Activated CD8-positive, alpha-beta T cell treated with anti-CD3 and anti-CD28 coated beads for 36 hours (primary cell): ENCODE measurements at places on chromosomes 5 and 9. TPM values are rescaled to one million over a fixed set of nuclear protein-coding genes. Genes with fewer than 3 reads are reported as not detected.

DNA sequence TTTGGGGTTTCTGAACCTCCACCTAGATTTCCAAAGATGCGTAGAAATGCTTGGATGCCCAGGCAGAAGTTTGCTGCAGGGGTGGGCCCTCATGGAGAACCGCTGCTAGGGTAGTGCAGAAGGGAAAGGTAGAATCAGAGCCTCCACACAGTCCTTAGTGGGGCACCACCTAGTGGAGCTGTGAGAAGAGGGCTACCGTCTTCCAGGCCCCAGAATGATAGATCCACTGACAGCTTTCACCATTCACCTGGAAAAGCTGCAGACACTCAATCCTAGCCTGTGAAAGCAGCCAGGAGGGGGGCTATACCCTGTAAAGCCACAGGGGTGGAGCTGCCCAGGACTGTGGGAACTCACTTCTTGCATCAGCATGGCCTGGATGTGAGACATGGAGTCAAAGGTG, 13.3 kb upstream of the HSDL2 start:
- DNase-seq = no peak

DNA sequence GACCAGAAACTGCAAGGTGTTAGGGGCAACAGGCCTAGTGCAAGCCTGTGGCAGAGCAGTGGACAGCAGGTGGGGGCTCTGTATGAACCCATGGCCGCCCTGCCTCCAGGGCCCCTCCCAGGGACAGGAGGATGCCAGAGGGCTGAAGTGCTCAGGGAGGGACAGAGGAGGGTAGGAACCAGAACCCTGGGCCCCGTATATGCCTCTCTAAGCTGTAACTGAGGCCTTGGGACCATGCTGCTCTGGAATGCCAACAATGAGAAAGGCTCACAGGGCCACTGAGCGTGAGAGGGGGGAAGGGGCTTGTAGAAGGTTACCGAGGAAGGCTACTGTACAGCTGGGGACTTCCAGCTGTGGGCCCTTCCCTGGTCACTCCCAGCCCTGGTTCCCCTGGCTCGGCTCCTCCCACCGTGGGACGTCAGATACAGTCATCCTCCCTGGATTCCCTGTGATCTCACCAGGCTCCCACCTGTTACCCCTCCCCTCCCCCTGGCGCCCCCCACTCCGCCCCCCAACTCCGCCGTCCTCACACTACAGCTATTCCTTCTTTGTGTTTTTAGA, 21.1 kb downstream of the AQP7 start:
- DNase-seq = no peak

GRCh38 chr9:132078699-132079356, 839 bp downstream of the MED27 start:
- DNase-seq = peak; percentile 25

DNA sequence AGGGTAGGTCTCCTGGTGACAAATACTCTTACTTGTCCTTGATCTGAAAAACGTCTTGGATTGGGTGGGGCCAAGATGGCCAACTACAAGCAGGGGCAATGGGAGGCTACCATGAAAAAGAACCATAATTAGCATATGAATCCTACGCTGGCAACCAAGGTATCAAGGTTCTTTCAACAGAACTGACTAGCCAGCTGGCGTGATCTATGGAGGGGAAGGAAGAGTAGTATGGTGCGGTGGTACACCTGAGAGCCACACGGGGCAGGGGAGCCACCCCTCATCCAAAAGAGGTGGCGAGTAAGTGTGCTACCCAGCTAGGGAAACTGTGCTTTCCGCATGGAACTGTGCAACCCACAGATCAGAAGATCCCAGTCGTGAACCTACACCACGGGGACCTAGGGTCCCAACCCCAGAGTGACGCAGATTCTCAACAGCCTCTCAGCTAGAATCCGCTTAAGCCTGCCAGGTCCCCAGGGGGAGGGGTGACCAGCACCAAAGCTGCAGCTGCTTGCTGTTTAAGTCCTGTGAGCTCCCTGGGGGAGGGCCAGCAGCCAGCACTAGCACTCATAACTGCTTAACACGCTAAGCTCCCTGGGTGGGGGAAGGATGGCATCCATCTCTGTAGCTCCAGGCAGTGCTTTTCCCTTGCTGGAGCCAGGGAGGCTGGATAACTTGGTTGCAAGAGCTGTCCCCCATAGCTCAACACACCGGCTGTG, 334.8 kb downstream of the FBXL17 start:
- no peak for DNase-seq

DNA sequence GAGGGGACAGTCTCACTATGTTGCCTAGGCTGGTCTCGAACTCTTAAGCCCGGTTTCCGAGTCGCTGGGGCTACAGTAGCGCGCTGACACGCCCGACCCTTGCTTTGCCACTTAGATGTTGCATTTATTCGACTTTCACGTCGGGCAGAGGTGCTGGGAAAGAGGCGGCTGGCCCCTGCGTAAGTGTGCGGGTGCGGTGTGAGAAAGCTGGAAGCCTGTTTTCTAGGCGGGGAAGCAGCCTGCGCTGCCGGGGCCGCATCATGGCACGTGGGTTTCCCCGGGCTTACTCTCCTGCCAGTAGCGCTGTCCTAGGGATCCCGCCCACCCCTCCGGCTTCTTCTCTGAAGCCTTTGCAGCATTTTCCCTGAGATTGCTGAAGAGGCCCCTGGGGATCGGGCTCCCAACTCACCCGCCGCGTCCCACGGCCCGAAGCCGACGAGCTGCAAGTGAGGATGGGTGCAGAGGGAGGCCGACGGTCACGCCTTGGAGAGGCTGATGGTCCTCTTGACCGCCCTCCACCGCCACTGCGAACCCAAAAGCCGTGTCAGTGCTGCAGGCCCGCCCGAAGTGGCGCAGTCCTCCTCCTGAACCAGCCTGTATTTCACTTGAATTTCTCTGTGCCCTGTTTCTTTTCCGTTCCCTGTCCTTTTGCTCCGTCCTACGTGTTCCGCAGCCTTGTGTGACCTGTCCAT, 5.8 kb upstream of the TRIM41 start:
- peak; percentile 85 for DNase-seq

GRCh38 chr9:92664394-92665152, 5.4 kb downstream of the IPPK start:
- DNase-seq = peak; percentile 77

DNA sequence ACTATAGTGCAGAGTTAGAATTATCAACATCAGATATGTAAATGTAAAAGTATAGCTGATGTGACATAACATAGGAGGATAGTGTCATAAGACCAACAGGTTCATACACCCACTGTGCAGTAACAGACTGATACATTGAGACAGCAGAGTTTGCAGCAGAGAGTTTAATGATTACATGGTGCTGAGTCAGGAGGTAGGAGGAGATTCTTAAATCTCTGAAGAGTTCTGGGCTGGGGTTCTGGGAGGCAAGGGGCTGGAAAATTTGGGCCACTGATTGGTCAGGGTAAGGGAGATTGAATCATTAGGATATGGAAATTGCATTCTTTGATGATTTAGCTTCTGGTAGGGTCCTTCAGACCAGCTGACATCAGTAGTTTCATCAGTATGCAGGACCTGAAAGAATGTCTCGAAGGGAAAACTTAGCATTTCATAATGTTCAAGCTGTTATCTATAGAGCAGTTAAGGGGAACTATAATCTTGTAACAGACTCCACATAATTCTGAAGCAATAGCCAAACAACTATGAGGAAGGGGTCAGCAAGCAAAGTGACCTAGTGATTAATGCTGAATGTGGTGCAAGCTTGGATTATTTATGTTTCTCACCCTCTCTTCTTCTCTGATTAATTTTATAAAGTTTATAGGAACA, 35.6 kb downstream of the CCL28 start:
- no peak for DNase-seq

- no peak for DNase-seq
Measured at GRCh38 chr5:166401391-166401790, 1890.1 kb upstream of the WWC1 start.

- no peak for DNase-seq
Measured at GRCh38 chr5:139925216-139925562, 117.9 kb downstream of the NRG2 start.

DNA sequence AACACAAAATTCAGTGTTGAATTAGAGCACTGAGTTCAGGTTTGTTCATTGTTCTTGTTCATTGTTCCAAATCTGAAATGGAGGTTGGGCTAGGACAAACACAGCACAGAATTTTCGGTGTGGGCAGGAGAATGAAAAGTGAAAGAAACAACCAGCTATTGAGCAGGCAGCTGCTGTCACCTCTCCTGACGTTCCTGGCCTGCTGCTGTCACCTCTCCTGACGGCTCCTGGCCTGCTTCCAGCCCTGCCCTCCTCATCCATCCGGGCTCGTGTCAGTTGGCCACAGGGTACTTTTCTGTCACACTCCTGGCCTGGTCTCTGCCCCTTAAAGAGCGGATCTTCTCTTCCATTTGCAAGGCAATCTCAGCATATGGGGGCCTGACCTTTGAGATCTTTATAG, 45.2 kb upstream of the CKMT2 start:
- no peak for DNase-seq

- no peak for DNase-seq
Measured at GRCh38 chr9:93222890-93223259, 38.9 kb downstream of the WNK2 start.

DNA sequence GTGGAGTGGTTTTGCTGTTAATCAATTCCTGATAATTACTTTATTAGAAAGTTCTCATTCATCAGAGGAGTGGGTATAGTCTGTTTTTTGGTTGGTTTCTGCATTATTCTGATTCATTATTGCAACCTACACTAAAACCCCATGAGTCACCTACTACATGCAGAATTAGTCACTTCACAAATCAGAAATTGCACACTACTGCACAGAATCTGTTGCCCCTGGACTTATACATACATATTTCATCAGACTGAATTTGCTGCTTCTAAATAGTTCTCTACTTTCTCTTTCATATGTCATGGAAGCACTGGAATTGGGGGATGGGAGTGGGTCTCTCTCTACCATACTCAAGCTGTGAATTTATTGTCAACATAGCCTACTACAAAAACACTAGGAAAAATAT, 585.1 kb downstream of the DNAH5 start:
- no peak for DNase-seq

GRCh38 chr5:117645400-117645799, 1070.8 kb upstream of the SEMA6A start:
- no peak for DNase-seq

DNA sequence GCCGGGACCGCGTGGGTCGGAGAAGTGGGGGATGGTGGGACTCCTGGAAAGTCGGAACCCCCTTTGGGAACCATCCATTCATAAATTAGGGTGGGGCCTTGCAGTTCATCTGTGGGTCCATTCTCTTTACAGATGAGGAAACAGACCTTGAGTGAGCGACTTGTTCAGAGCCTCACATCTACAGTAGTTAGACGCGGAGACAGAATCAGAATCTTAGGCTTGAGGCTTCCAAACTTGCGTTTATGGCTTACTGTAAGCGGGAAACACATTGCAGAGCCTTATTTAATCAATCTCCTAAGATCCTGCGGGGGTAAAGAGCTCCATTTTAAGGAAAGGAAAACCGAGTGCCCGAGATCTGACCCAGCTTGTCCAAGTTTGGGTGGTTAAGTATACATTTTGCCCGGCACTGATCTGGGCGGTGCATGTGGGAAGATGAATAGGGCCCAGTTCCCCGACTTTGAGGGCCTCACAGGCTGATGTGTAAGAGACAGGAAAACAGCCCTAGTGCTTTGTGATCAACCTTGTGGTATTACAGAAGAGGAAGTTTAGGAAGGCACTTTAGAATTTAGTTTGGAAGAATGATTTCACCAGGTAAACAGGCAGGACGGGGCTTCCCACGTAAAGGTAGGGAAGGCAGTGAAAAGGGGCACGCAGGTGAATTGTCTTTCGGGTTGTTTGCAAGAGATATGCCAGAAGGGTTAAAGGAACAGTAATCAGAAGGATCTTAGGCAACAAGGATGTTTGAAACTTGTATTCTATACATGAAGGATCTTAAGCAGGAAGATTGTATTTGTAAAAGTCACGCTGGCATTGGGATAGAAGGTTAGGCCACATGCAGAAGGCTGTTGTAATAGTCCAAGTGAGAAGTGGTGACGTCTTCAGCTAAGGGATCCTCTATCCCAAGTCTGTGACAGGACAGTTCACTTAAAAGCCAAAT, 744 bp downstream of the TARS1 start:
- peak; percentile 47 for DNase-seq

DNA sequence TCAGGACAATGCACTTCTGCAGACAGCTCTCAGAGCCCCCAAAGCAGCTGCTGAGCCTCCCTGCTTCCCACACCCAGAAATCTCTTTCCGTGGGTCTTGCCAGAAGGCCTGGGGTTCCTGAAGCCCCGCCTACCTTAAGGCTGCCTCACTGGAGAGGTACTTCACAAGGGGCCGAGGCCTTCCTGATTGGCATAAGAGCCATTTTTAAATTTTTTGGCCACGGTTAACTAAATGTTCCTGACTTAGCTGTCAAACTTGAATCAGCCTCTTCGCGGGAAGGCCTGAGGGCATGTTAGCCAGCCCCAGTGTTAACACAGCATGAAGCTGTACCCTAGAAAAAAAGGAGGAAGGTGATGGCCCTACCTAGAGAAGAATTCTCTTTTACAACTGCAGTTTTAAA, 20.7 kb upstream of the EPB41L4B start:
- no peak for DNase-seq

- no peak for DNase-seq
Measured at GRCh38 chr5:17056141-17056631, 120.1 kb upstream of the MYO10 start.

- DNase-seq = no peak
Measured at GRCh38 chr5:115271295-115272050, 8.8 kb upstream of the PGGT1B start.

DNA sequence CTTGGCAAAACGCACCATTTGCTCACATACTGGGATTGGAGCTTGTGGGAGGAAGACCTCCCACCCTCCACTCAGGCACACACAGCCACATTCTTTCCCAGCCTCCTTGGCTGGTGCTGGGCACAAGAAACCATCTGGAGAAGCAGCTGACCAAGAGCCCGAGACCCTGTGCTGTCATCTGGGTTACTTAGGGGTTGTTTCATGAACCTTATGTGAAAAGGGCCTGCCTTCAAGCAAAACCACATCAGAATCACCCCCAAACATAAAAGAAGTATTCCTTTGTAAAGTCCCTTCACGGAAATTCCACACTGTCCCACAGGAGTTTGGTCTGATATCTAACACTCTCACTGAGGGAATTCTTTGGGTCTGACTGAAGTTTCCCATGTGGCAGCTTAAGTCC, 172.1 kb downstream of the NR3C1 start:
- DNase-seq = no peak

DNA sequence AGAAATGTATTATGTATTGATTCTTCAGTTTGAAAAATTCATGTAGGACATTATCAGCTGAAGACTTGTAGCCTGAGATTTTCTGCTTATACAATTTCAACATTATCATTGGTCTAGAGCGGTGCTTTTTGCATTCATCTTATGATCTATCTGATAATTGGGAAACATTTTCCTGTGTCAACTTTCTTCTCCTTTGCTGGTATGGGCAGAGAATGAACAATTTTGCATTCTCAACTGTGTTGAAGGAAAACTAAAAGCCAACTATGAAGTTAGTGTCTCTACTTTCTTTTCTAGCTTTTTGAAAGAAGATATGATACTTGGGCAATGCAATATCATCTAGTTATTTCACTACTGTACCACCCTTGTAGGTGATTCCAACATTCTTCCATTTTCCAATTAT, 10.3 kb downstream of the ZFR start:
- no peak for DNase-seq

GRCh38 chr5:28954074-28954473, 1915.7 kb upstream of the CDH9 start:
- no peak for DNase-seq

The ACO1 gene
- total RNA-seq = 15.3 TPM

The FOXD4L4 gene
- not detected for total RNA-seq

The TXNDC8 gene
- total RNA-seq = not detected

The PLAC8L1 gene
- not detected for total RNA-seq

The SLC6A19 gene
- not detected for total RNA-seq

The LHX2 gene
- total RNA-seq = not detected

The TAF11L8 gene
- total RNA-seq = not detected

The ARID3C gene
- 0.32 TPM for total RNA-seq

The SUB1 gene
- total RNA-seq = 431 TPM

The SPINK6 gene
- not detected for total RNA-seq

The SLC36A2 gene
- total RNA-seq = not detected
